ENCODE measurements at places on chromosomes 2 and 18. TPM values are rescaled to one million over a fixed set of nuclear protein-coding genes. Genes with fewer than 3 reads are reported as not detected.

GRCh38 chr2:201933792-201934237 lies 99.8 kb upstream of the FZD7 start:
- no peak overlapping the region for H3K27ac ChIP-seq
- no peaks in the 10 kb centered on the region for H3K4me1 ChIP-seq
- peaks cover 14% of the 10 kb centered on the region for H3K27me3 ChIP-seq
- DNase-seq: no peak
- no peaks in the 10 kb centered on the region for H3K36me3 ChIP-seq

The KCNE4 gene
- not detected for total RNA-seq

DNA sequence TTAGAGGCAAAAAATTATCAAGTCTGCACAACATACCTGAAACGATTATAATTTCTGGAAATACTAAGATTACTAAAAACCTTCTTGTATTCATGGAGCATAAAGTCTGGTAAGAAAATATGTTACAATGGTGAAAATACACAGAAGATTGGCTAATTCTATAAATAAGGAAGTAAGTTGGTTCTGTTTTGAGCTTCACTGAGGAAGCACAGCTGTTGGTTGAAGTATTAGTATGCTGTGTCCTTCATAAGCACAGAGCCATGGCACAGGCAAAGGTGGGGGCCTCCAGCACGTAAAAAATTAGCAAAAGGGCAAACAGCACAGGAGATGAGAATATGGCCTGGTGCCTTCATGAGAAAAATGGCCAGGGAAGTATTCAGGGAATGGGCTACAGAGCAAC lies 40.4 kb upstream of the ANKRD62 start:
- H3K27me3 ChIP-seq: peaks cover 6% of the 10 kb centered on the region
- H3K4me3 ChIP-seq: no peak overlapping the region
- DNase-seq: no peak
- no peaks in the 10 kb centered on the region for H3K36me3 ChIP-seq
- H3K4me1 ChIP-seq: no peaks in the 10 kb centered on the region
- no peak overlapping the region for H3K27ac ChIP-seq

The SCYGR4 gene
- not detected for total RNA-seq

DNA sequence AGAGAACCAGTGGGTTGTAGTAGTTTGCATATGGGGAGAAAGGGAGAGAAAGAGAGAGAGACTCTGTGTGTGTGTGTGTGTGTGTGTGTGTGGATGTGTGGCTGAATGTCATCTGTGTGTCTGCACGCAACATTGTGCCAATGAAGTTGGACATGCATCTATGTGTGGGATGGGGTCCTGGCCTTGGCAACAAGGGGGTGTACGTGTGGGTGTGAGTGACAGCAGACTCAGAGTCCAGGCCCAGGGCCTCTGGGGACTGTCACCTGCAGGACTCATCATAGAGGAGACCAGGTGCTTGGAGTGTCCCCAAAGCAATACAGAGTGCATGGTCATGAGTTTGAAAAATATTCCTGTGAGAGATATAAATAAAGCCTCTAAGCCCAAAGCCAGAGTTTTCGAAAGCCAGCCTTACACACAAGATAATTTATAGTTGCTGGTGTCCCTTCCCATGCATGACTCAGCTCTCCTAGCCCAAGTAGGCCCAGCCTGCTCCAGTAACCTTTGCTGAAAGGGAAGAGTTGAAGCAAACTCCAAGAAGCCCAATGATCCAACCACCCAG lies 59.9 kb downstream of the TNP1 start:
- H3K27ac ChIP-seq: no peak overlapping the region
- H3K36me3 ChIP-seq: no peaks in the 10 kb centered on the region
- no peak overlapping the region for H3K4me3 ChIP-seq
- no peak for DNase-seq

- no peak overlapping the region for H3K4me3 ChIP-seq
- peaks cover 25% of the 10 kb centered on the region for H3K4me1 ChIP-seq
- H3K36me3 ChIP-seq: no peaks in the 10 kb centered on the region
- no peak for DNase-seq
- no peaks in the 10 kb centered on the region for H3K27me3 ChIP-seq
Measured at GRCh38 chr2:232231554-232231953, 147.0 kb upstream of the ALPP start.

DNA sequence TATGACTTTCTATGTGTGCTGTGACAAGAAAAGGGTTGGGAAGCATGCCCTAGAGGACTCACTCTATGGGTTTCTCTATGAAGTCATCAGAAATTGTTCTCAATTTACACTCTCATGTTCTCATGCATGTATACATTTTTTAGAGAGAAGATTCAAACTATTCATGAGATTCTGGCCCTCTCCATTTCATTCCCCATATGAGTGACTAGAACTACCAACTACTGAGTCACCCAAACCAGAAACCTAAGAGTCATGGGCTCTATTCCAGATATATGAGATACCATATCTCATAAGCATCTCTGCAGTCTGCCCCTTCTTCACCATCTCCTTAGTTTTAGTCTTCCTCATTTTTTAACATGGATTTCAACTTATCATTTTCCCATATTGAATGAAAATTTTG lies 87.7 kb downstream of the EXOC6B start:
- no peak overlapping the region for H3K4me3 ChIP-seq
- H3K27ac ChIP-seq: no peak overlapping the region
- H3K4me1 ChIP-seq: no peaks in the 10 kb centered on the region
- H3K36me3 ChIP-seq: no peaks in the 10 kb centered on the region

DNA sequence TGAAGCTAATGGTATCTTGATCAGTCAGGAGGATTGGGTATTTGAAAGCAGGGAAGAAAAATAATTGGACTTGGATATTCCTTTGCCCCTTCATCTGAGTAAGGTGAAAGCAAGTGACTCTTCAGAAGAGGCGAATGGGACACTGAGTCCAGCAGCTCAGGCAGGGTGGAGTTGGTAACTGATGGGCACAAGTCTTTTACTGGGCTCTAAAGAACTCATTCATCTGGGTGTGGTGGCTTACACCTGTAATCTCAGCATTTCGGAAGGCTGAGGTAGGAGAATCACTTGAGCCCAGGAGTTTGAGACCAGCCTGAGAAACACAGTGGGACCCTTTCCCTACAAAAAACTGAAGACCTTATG lies 11.2 kb downstream of the CFLAR start:
- DNase-seq: no peak
- H3K4me1 ChIP-seq: peaks cover 64% of the 10 kb centered on the region
- H3K36me3 ChIP-seq: peaks cover 69% of the 10 kb centered on the region
- H3K27ac ChIP-seq: peak overlapping the region; percentile 90
- no peaks in the 10 kb centered on the region for H3K27me3 ChIP-seq

The DSC3 gene
- 0.46 TPM for total RNA-seq

The TNS1 gene
- total RNA-seq: 1.4 TPM

DNA sequence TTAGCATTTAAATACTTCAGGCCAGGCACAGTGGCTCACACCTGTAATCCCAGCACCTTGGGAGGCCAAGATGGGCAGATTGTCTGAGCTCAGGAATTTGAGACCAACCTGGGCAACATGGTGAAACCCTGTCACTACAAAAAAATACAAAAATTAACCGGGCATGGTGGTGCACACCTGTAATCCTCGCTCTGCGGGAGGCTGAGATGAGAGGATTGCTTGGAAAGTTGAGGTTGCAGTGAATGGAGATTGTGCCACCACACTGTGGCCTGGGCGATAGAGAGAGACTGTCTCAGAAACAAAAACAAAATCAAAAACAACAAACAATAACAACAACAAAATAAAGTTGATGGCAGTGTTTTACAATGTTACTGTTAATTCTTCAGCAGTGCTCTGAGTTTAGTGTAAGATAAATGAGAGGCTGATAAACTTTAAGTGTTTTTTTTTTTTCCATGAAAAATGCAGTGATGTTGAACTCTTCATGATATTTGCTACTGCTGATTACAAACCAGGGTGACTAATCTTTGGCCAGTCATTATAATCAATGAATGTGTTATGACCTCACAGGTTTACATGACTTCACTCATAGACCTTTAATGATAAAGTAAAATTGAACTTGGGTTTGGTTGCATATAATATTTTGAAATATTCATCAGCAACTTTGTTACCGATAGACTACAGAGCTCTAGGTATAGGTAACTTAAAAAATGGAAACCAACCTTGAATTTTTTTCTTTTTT lies 2.5 kb downstream of the ITGAV start:
- H3K4me1 ChIP-seq: peaks cover 23% of the 10 kb centered on the region
- no peak overlapping the region for H3K4me3 ChIP-seq
- no peaks in the 10 kb centered on the region for H3K36me3 ChIP-seq

DNA sequence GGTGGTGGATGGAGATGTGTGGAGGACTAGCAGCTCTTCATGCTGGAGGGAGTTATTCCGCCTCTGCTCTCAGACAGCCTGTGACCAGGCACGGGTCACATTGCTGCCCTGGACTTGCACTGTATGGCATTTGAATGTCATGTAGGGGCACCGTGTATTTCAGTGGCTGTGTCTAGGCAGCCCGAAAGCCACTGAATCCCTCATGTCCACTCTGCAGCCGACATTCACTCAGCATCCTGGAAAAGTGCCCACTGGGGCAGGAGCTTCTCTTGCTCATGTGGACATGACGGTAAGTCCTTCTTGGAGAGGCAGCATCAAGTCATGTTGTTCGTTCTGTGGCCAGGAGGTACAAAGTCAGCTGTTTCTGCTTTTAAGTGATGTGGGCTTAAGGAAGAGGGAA lies 127.9 kb downstream of the SH3RF3 start:
- H3K27me3 ChIP-seq: no peaks in the 10 kb centered on the region
- H3K36me3 ChIP-seq: no peaks in the 10 kb centered on the region
- no peak for DNase-seq
- H3K27ac ChIP-seq: no peak overlapping the region
- peaks cover 32% of the 10 kb centered on the region for H3K4me1 ChIP-seq

DNA sequence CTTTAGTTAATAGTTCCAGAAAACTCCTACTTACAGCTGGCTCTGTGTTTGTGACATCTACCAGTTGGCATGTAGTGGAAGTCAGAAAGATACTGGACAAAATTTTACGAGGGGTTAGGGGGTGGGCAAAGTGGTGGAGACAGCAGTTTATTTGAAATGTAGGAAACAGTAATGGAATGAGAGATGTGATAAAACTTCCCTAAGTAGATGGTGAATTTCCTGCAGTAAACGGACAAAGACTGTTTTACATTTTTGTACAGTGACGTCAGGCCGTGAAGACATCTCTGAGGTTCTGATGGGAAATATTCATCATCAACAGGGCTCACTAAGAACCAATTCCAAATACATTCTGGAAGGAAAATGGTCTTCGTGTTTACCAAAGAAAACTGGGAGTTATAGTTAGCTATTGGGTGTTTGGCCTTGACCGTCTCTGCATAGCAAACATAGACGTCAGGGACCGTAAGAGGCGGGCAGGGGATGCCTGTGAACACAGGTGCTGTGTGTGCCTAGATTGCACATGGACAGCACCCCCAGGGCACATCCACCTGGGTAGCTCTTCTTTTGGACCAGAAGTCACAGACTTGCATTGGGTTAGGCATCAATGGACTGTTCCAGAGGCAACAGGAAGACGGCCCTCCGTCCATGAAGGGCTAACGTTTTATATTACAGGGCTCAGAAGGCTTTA lies 131.5 kb downstream of the ZNF516 start:
- peaks cover 31% of the 10 kb centered on the region for H3K4me1 ChIP-seq
- no peak overlapping the region for H3K4me3 ChIP-seq
- peak overlapping the region; percentile 67 for H3K27ac ChIP-seq
- DNase-seq: no peak
- no peaks in the 10 kb centered on the region for H3K27me3 ChIP-seq

The MYOM1 gene
- 0.60 TPM for total RNA-seq

- no peaks in the 10 kb centered on the region for H3K27me3 ChIP-seq
- no peak overlapping the region for H3K4me3 ChIP-seq
- H3K4me1 ChIP-seq: no peaks in the 10 kb centered on the region
- no peaks in the 10 kb centered on the region for H3K36me3 ChIP-seq
Measured at GRCh38 chr2:67463810-67464209, 66.7 kb downstream of the ETAA1 start.

DNA sequence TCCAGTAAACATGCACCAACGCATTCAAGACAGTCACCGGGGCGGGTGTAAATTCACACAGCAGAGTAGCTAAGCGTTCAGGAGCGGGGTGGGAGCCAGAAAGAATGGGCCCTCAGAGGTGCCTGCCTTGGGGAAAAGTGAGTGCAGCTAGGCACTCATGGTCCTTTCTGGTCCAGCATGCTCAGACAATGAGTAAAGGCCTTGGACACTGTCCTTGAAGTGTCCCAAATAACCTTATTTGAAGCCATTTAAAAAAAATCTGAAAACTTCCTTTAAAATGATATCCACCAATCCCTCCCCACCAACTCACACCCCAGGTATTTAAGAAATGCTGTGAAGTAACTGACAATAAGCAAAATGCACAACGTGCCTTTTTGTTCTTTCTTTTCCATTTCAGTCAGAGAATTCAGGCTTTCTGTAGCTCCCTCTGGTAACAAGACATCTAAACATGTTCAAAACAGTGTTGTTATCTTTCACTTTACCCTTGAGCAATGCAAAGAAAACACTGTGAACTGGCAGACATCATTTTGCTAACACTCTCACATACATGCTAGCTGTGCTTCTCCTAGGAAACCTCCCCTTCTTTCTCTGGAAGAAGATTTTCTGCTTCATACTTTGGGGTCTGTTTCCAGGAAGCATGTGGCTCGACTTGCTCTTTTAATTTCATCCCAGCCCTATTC lies 445.1 kb upstream of the SPRED2 start:
- no peaks in the 10 kb centered on the region for H3K36me3 ChIP-seq
- H3K27ac ChIP-seq: no peak overlapping the region
- no peak overlapping the region for H3K4me3 ChIP-seq
- H3K4me1 ChIP-seq: no peaks in the 10 kb centered on the region
- H3K27me3 ChIP-seq: no peaks in the 10 kb centered on the region

GRCh38 chr18:12278215-12278671 lies 24.1 kb downstream of the CIDEA start:
- no peak overlapping the region for H3K4me3 ChIP-seq
- H3K4me1 ChIP-seq: no peaks in the 10 kb centered on the region
- DNase-seq: no peak
- peaks cover 16% of the 10 kb centered on the region for H3K27me3 ChIP-seq
- H3K27ac ChIP-seq: no peak overlapping the region

DNA sequence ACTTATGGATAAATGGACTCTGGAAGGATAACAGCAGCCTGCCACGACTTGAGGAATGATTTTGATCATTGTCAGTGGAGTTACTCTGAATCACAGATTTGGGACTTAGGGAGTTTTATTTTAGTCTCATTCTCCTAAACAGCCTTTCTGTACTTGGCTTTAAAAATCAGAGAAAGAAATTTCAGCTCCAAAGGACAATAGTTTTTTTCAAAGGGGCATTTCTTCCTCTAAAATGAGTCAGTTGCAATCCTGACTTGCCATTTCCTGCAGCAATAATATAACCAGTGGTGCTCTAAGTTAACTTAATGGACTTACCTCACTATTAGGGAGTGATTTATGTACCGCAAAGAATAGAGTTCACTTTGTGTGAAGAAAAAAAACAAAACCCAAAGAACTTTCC lies 35.1 kb upstream of the MTX2 start:
- peaks cover 52% of the 10 kb centered on the region for H3K27me3 ChIP-seq
- no peaks in the 10 kb centered on the region for H3K4me1 ChIP-seq
- no peak overlapping the region for H3K4me3 ChIP-seq
- no peaks in the 10 kb centered on the region for H3K36me3 ChIP-seq
- no peak for DNase-seq
- no peak overlapping the region for H3K27ac ChIP-seq

Data from activated naive CD8-positive, alpha-beta T cell treated with anti-CD3 and anti-CD28 coated beads for 36 hours (primary cell).